ENCODE measurements at places on chromosomes 7 and 10. TPM values are rescaled to one million over a fixed set of nuclear protein-coding genes. Genes with fewer than 3 reads are reported as not detected.

GRCh38 chr7:91634485-91635177 is 245.9 kb downstream of the MTERF1 start:
- no peak for DNase-seq

GRCh38 chr7:39310699-39311098 is 255.5 kb upstream of the YAE1 start:
- DNase-seq = no peak

DNA sequence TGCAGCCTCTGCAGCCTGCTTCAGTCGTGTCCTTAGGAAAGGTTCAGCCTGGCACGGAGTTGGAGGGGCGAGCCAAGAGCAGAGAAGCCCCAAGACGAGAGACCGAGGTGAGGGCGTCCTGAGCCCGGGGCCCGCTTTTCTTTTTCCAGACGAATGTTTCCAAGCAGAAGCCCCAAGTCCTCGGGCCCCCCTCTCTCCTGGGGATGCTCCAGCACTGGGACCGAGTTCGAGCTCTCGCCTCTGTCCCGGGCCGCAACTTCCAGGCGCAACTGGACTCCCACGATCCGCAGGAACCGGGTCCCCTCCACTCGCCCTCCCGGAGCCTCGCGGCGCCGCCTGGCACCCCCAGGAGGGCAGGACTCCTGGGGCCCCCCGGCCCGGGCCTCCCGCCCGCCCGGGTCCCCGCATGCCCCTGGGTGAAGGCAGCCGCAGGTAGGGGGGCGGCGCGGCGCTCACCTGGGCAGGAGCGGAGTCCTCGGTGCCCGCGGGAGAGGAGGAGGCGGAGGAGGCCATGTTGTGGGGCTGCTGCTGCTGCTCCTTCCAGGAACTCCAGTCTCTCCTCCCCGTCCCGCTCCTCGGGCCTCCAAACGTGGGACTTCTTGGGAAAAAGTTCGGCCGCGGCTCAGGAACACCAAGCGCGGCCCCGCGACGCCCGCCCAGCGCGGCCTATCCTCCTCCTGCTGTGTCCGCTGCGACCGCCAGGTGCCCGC is 45.3 kb upstream of the CDK1 start:
- peak; percentile 70 for DNase-seq

CFTR gene
- not detected for polyA plus RNA-seq

DPP6 gene
- polyA plus RNA-seq = not detected

EPHA1 gene
- polyA plus RNA-seq = 0.50 TPM
